ENCODE measurements at places on chromosomes 2 and 18. TPM values are rescaled to one million over a fixed set of nuclear protein-coding genes. Genes with fewer than 3 reads are reported as not detected.

GRCh38 chr2:10284108-10284870 is 18.4 kb upstream of the HPCAL1 start:
- H3K27ac ChIP-seq = no peak overlapping the region
- DNase-seq = no peak
- no peaks in the 10 kb centered on the region for H3K27me3 ChIP-seq
- H3K4me1 ChIP-seq = peaks cover 5% of the 10 kb centered on the region

Gene AKAIN1
- not detected for total RNA-seq

GRCh38 chr18:23357996-23358594 is 95.0 kb upstream of the RIOK3 start:
- DNase-seq = peak; percentile 85
- no peaks in the 10 kb centered on the region for H3K36me3 ChIP-seq
- H3K4me1 ChIP-seq = peaks cover 7% of the 10 kb centered on the region
- no peak overlapping the region for H3K27ac ChIP-seq
- H3K27me3 ChIP-seq = no peaks in the 10 kb centered on the region

Gene TMEM200C
- total RNA-seq = 26.8 TPM

Gene SLC5A7
- 0.06 TPM for total RNA-seq

DNA sequence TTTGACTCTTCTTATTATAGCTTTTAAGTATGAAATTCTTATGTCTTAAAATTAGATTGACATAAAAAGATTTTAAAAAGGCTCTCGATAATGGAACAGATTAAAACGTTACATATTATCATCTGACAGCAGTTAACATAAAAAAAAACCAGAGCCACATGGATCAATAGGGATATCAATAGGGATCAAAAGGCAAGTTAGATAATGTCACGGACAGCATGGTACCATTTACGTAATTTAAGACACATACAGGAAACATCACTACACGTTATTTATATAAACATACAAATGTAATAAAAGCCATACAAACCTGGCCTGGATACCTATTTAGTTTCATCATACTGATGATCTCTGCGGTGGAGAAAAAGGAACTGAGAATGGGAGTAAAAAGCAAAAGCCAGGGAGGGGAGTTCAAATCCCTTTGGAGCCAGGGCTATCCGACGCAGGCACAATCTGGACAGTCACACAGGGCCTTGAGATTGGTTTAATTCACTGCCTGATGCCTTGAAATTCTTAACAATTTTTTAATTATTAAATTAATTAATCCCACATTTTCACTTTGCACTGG is 227.2 kb downstream of the AFF3 start:
- no peak overlapping the region for H3K4me3 ChIP-seq
- H3K4me1 ChIP-seq = no peaks in the 10 kb centered on the region
- no peaks in the 10 kb centered on the region for H3K36me3 ChIP-seq
- H3K27me3 ChIP-seq = no peaks in the 10 kb centered on the region
- H3K27ac ChIP-seq = no peak overlapping the region

DNA sequence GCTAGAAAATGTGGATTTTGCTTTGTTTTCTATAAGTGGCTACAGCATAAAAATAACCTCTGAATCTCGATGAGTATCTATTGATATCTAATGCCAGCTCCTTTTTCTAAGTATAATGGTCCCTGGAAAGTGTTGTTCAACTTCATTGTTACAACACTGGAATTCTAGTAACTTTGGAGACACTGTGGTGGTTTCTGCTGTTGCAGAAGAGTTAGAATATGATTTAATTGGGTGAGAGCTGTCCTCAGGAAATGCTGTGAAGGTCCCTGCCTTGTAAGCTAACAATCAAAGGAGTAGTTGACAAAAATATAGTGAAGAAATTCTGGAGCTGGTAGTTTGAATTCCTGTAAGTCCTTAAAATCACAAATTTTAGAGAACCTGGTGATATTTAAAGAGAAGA is 62.1 kb downstream of the C18orf63 start:
- no peak for DNase-seq
- H3K4me1 ChIP-seq = no peaks in the 10 kb centered on the region
- no peak overlapping the region for H3K27ac ChIP-seq

DNA sequence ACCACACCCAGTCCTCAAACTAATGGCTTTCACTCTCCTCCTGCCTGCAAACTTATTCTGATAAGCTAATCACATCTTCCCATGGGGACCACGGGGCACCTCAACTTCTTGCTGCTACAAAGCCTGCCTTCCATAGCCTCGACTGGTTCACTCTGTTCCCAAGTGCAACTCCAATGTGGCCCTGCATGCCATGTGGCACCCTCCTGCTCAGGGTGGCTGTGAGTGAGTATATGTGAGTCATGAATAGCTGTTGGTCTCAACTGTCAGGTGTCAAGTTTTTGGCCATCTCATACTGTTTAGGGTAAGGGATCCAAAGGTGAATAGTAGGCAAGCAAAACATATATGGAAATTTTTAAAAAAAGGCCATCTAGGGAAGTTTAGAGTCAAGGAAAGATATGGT is 276.1 kb upstream of the DCC start:
- H3K4me1 ChIP-seq = no peaks in the 10 kb centered on the region
- H3K27ac ChIP-seq = no peak overlapping the region
- DNase-seq = no peak
- no peaks in the 10 kb centered on the region for H3K27me3 ChIP-seq

DNA sequence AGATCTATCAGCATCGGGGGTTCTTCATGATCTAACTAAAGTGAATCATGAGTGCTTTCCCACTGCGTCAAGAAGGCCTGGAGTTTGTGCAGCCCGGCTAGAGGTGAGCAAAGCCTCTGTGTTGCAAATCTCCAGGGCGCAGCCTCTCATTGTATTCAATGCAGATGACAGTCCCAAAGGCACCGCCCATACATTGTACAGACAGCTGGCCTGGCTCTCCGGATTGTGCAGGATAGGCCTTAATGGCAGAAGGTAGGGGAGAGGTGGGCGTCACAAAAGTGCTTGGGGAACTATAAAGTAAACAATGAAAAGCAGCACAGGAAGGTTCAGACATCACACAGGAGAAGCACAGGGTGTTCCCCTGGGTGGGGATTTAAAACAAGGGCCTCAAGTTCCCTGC is 907 bp upstream of the GYPC start:
- no peaks in the 10 kb centered on the region for H3K27me3 ChIP-seq
- no peak overlapping the region for H3K4me3 ChIP-seq
- peaks cover 44% of the 10 kb centered on the region for H3K4me1 ChIP-seq
- H3K27ac ChIP-seq = no peak overlapping the region

Gene SH3BP4
- 55.0 TPM for total RNA-seq

DNA sequence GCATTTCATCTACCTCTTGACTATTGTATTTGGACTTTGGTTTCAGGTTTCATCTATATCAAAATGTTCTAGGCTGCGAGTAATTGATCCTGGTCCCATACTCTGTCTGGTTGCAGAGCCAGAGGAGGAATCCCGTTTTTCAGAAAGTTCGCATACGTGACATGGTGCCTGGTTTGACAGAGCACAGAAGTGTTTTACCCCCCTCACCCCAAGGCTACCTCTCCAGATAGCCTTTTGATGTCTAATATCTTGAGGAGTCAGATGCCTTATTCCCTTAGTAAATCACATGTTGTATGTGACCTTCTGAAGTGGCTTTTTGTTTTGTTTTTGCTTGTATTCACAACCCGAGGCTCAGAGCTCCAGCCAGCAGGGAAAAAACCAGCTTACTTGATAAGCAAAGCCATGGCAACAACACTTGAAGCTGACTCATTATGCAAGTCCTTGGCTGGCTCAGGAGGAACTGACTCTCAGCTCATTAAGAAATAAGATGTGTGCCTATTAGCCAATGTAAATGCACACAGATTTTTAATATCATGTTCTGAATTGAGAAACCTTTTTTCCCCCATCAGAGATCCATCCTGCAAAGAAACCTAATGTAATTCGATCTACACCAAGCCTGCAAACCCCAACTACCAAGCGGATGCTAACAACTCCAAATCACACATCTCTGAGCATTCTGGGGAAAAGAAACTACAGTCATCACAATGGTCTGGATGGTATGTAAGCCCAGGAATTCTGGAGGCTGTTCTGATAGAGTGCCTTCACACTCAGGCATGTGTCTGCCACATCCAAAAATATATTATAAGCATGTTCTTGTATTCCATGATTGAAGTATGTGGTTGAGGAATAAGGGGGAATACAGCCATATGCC is 41.4 kb downstream of the OXER1 start:
- peak overlapping the region; percentile 68 for H3K27ac ChIP-seq
- no peaks in the 10 kb centered on the region for H3K27me3 ChIP-seq
- no peaks in the 10 kb centered on the region for H3K36me3 ChIP-seq
- peaks cover 14% of the 10 kb centered on the region for H3K4me1 ChIP-seq
- peak; percentile 95 for DNase-seq
- H3K4me3 ChIP-seq = no peak overlapping the region

DNA sequence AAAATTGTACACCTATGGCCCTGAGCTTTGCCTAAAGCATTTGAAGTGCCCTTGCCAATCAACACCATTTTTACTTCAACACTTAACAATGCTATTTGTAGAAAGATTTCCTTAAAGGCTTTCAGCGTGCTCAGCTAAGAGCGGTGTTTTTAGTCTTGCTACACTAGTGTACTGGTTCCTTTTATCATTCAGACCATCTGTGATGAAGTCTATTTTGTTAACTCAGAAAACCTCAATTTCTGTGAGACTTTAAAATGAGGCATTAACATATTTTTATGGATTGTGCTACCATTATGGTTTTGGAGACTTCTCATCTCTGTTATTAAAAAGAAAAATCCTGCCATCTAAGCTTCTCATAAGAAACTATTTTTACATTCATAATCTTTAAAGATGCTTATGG is 46.6 kb upstream of the EHBP1 start:
- peak overlapping the region; percentile 34 for H3K27ac ChIP-seq
- peaks cover 37% of the 10 kb centered on the region for H3K4me1 ChIP-seq
- DNase-seq = no peak
- H3K4me3 ChIP-seq = no peak overlapping the region

- peaks cover 12% of the 10 kb centered on the region for H3K4me1 ChIP-seq
- no peak overlapping the region for H3K4me3 ChIP-seq
- H3K27ac ChIP-seq = no peak overlapping the region
- no peaks in the 10 kb centered on the region for H3K36me3 ChIP-seq
- H3K27me3 ChIP-seq = peaks cover 30% of the 10 kb centered on the region
These were observed 1.9 kb upstream of the STAT4 start for GRCh38 chr2:191152482-191153240.

DNA sequence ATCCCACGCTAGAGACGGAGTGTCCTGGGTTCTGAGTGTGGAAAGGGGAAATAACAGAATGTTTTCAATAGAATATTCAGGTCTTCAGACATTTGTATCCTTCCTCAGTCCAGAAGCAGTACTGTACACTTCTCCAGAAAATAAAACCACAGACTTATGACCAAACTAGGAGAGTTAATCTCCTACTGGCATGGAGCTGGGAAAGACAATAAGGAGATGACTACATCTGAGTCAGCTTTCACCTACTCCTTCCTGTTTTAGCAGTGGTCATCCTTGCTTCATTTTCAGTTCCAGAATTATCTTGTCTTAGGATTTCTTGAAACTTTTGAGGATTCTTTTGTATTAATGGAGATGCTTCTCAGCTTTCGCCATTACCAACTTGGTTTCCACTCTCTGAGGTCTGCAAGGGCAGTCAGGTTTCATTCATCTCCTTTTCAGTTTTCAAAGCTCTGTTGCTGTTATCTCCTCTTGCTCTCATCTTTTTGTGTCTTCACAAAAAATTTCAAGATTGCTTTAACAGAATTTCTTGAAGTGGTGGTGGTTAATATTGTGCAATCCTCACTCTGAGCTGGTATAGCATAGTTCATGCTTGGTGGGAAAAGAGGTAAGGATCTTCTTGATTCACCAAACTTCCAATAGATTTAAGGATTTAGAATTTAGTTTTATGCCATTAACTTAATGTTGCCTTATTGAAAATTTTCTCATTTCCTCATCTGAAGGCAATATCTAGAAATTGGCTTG is 23.7 kb upstream of the NR4A2 start:
- no peaks in the 10 kb centered on the region for H3K27me3 ChIP-seq
- H3K4me1 ChIP-seq = no peaks in the 10 kb centered on the region
- H3K4me3 ChIP-seq = no peak overlapping the region
- no peaks in the 10 kb centered on the region for H3K36me3 ChIP-seq
- DNase-seq = no peak

Gene ERBB4
- total RNA-seq = 29.7 TPM

Gene CCBE1
- total RNA-seq = 1.8 TPM

- no peak overlapping the region for H3K27ac ChIP-seq
- H3K4me1 ChIP-seq = no peaks in the 10 kb centered on the region
- no peaks in the 10 kb centered on the region for H3K27me3 ChIP-seq
- DNase-seq = no peak
- H3K36me3 ChIP-seq = no peaks in the 10 kb centered on the region
These were observed 328.5 kb upstream of the DSEL start for GRCh38 chr18:67845035-67845434.

Gene FEV
- not detected for total RNA-seq

DNA sequence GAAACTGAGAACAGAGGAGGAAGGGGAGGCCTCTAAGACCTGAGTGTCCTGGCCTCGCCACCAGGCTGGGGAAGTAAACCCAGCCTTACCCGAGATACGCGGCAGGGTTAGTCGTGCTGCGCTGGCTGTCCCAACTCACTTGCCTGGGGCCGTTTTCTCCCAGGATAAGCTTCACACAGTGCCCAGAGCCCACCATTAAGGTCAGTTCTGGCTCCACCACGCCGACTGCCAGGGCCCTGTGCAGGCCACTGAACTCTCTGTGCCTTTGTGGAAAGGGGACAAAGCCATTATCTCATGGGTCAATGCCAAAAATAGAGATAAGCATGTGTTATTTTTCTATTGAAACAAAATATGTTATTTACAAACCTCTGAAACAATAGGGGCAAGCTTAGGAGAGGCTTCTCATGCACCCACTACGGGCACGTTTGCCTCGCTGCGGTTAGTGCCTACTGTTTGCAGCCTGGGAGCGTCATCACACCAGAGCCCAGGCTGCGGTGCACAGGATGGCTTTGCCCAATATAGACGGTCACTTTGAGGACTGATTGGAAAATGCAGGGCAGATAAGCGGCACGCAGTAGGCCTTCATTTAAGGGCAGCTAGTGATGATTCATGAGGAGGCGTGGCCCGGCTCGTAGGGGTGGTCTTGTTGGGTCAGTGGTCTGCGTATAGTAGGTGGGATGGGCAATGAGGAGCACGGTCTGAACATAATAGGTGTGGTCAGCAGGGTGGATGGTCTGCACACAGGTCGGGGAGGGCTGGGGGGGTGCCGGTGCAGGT is 242.1 kb downstream of the GLI2 start:
- H3K4me1 ChIP-seq = no peaks in the 10 kb centered on the region
- H3K36me3 ChIP-seq = peaks cover 2% of the 10 kb centered on the region
- no peak overlapping the region for H3K27ac ChIP-seq
- no peak overlapping the region for H3K4me3 ChIP-seq

Data from cardiac muscle cell (in vitro differentiated cells and primary cell).